Gastroesophageal sphincter (tissue), 4 donors: ENCODE measurements at places on chromosomes 12 and 14.
A peak's percentile ranks its signal among the peaks of the same experiment; 100 is the strongest.

DNA sequence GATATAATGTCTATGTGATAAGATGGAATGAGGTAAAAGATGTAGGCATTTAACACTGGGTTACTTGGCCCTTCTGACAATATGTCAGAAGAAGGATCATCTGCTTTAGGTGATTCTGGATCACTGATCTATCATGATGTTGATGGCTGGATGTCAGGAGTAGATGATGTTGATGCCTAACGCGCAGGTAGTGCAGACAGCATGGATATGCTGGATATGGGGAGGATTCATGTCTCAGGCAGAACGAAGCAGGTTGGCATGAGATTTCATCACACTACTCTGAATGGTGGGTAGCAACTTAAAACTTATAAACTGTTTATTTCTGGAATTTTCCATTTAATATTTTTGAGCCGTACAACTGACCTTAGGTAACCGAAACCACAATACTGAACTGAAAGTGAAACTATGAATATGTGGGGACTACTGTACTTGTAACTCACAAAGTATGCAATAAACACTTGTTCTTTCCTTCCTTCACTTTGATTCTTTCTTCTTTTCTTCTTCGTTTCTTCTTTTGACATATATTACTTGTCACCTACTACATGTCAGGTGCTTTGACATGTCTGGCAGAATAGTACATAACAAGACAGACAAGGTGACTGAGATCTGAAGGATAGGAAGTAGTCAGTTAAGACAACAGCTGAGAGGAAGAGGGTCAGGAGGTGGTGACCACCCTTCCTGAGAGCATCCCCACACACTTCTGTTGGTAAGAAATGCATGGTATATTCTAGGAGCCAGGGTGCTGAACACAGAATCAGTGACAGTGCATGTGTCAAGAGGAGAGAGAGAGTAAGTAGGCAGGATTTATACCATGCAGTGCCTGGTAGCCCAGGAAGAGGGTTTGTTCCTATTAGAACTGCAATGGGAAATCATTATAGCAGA, 238.8 kb downstream of the PPFIA2 start:
- ATAC-seq = no peak

GRCh38 chr14:67998834-67999233, 179.3 kb downstream of the RAD51B start:
- no peak for ATAC-seq

DNA sequence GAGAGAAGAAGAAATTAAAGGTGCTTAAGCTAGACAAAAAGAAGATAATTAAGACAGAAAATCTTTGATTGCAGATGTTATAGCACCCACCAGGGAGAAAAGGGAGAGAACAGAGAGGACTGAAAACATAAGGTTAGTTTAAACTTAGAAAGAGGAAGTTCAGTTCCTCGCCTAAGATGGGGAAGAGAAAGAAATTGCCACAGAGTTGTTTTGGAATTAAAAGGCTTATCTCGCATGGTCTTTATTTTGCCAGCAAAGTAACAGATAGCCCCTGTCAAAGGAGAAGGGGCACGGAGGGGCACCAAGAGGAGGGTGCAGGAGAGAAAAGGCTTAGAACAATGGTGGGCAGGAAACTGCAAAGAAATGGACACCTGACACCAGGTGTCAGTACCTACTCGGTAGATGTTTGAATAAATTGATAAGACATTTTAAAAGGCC, 17.8 kb upstream of the OXA1L start:
- no peak for ATAC-seq

DNA sequence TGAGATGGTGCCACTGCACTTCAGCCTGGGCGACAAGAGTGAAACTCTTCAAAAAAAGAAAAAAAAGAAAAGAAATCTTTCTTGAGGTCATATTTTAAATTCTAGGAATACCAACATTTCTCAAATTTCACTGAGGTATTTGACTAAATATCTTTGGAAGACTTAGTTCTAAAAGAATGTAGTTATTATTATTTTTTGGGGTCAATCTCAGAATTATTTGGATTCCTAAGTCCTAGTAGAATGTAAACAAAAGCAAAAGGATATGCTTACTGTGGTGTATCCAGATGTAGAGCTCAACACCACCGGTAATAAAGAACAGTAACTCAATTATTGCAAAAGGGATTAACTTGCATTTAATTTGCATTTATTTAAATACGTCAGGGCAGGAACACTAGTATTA, 25.0 kb downstream of the PRICKLE1 start:
- ATAC-seq = no peak

DNA sequence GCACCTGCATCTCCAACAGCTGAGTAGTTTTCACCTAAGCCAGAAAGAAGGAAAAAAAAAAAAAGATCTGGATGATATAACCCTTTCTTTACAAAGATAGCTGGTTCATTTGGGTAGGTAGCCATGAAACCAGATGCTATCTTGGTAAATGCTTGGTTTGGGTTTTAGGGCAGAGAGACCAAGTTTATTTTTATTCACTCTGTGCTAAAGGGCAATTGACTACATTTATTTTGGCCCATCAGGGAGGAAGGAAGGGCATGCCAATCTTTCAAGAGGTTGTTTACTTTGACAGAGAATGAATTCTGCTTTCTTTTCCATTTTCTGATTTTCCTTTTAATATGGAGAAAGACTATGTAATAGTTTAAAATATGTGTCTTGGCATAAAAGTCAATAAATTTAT, 91.0 kb downstream of the NTN4 start:
- no peak for ATAC-seq

- ATAC-seq = no peak
Measured at GRCh38 chr12:57063991-57064685, 14.2 kb upstream of the MYO1A start.

DNA sequence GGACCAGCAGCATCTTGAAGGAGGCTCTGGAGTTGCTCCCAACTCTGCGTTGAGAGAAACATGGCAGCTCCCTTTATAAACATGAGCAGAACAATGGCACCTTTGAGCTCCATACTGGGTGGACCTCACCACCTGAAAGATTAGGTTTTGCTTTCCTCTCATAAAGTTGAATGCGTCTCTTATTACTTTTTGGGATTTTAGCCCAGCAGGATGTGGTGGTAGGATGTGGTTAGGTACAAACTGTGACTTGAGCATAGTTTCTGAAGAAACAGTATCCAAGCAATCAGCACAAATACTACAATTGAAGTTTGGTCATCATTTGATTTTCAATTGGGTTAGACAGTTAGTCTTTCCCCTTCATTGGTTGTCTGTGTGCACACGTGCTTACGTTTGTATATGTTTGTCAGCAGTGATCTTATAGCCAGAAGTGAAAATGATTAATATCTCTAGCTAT, at the start of gene PRR4:
PRR4 (minus strand) TSS at position 51 of the 454 bp plus-strand sequence; CDS start at position 13, 38 bp downstream.
- no peak for ATAC-seq

DNA sequence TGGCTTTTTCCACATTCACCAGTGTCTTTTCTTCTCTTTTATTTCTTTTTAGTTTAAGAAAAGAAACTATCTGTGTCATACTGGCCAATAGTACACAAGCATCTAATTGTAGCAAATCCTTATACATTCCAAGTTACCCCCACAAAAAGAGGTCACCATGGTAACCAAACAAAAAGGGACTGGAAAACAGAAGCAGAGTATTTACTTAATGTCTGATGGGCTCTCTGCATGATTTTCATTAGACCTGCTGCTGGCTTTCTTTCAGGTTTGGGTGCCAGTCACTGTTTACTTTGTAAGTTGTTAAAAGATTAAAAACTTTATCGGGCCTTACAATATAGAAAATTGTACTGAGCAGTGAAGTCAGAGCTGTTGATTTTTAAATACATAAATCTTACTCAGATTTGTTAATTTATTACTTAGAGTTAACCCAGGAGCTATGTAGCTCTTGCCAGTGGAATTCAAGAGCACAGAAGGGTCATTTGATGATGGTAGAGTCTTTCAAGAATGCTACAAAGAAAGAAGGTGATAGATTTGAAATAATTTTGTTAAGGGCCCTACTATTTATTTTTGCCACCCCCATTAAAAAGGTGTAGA, 123.9 kb downstream of the BRMS1L start:
- ATAC-seq = no peak

DNA sequence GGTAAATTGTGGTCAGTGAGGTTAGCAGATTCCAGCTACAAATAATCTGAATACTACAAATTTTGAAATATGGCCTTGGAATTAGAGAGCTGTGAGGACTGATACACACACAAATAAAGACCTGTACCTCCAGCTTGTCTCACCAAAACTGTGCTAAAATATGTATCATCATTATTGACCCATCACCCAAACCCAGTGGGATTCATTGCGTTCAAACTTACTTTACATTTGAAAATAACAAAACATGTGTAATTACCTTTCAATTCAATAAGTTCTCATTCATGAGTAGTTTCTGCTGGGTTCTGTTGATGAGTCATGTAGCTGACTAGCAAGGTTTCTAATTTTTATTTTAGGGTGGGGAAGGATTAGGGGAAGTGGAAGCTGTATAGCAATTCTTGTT, 170.9 kb downstream of the MSRB3 start:
- ATAC-seq = no peak

DNA sequence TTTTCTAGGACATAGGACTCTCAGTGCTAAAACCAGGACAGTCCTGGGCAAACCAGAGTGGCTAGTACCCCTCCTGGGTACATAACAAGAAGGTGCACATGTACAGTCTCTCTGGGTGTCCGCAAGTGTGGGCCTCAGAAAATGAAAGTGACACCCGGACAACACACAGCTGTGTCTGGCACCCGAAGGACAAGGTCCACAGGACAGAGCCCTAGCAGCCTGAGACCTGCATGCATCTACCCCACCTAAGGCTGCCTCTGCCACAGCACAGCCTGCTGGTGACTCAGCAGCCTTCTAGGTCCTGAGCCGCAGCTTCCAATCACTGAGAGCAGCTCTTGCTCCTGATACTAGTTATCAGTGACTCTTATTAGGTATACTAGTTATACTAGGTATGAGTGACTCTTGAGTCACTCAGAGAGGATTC, 784.1 kb upstream of the TBX3 start:
- ATAC-seq = no peak

- ATAC-seq = no peak
Measured at GRCh38 chr14:34138175-34138574, 187.3 kb upstream of the EGLN3 start.

DNA sequence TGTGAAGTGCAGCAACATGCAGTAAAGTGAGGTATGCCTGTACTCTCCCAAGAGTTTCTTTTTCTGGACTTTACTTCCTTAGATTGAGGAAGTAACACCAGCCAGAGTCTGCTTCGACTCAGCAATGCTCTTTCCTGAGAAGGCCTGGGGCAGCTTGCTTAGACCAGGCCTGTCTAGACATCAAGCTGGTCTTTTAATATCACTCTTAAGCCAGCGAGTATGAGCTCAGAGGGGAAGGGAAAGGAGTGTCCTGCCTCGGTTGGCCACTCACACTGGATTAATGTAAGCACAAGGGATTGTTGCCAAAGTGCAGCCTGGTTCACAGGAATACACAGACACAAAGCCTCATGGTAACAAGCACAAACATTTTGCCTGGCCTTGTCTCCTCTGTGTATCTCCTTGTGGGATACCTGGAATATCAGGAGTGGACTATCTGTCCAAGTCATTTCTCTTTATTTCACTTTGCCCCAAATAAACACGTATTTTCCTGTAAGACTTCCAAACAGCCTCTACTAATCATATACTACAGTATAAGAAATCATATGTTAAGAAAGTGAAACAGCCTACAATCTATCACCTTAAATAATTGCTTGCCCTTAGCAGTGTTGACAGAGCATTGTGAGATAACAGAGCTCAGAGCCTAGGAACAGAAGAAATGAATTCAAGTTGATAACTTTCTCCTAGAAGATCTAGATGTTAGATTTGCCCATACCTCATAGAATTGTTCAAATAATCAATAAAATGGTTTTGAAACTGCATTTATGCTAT, 121.2 kb upstream of the DAAM1 start:
- ATAC-seq = no peak

DNA sequence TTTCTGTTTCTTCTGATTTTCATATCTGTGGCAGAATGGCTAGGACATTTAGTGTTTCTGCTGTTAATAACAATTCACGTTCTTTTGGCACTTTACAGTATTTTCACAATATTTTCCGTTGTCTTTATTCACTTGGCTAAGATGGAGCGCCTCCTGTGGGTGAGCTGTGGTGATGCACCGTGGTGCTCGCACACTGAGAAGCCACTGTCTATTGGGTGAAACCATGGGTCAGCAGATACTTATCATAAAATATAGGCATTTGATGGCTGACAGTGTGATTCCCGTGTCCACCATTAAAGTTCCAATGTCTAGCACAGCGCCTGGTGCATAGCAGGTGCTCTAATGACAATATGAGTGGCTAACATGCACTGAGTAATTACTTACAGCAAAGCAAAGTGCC, 141.8 kb downstream of the VRK1 start:
- no peak for ATAC-seq

- ATAC-seq = peak; percentile 36
Measured at GRCh38 chr12:113149361-113150150, at the start of gene CFAP73. CFAP73 (plus strand) TSS chr12:113149724; CDS start chr12:113149858, 134 bp downstream.

DNA sequence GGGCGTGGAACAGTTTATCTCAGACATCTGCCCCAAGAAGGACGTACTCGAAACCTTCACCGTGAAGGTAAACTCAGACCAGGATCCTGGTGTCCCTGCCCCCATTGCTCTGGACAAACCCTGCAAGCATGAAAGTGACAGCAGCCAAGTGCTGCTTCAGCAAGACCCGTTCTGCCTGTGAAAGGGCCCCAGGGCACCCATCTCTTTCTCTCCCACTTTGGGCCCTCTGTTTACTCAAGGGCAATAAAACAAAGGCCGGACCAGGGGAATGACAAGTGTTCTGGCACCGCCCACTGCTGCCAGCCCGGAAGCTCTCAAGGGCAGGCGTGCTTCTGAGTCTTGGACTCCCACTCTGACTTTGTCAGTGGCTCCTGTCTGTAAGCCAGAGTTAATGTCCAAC, 35.3 kb downstream of the CD9 start:
- no peak for ATAC-seq

DNA sequence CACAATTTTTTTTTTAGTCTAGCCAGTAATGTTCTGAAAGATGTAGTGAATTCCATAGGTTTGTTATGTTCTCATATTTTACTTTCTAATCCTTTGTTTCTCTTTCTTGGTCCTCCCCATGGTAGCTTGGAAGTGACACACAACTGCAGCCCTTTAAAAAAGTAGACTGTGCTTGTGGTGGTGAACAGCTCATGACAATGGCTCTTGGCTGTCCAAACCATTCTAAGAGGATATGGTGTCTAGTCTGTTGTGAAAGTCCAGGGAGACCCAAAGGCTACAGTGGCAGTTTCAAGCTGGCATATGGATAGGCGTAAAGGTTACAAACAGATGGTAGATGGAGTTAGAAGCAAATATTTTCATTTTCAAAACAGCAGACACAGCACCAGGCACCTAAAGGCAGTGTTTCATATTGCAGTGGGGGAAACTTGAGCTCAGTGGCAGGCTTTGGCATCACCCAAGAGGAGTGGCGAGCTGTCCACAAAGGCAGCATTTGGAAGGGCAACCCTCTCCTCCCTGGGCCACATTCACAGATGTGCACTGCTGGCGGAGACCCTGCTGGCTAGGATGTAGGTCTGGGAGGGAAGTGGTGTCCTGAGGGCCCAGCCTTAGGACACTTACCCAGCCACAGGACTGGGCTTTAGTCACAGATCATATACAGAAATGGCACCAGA, 102.1 kb downstream of the DYRK2 start:
- ATAC-seq = no peak
